ENCODE measurements at places on chromosomes 7 and 10. TPM values are rescaled to one million over a fixed set of nuclear protein-coding genes. Genes with fewer than 3 reads are reported as not detected.

DNA sequence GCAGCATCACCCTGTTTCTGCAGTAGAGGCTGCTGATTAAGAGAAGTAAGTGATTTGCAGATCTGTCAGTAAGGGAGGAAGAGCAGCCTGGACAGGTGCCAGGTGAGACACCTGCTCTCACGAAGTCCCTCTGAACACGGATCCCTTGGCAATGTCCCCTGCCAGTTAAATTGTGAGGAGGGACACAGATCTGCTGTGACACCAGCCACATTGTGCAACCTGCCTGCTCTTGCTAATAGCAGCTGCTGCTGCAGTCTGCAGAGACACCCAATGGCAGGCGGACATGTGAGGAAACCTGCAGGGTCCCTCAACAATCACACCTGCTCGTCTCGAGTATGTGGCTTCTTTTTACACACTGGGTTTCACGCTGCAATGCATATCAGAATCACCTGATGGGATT lies 31.9 kb downstream of the ANXA11 start:
- no peak for DNase-seq

DNA sequence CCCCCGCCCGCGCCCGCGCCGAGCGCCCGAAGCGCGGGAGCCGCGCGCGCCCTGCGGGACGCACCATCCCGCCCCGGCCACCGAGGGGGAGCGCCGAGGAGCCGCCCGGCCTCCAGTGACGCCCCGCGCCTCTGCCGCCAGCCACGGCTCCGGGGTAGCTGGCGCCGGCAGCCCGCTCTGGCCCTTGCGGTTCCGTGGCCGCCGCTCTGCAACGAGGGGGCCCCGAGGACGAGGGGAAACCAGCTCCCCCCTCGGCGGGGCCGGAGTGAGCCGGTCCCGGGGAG lies at the start of gene PAXIP1:
Gene PAXIP1, minus strand, starts transcription at position 33 of the 284 bp plus-strand sequence. CDS start 195 bp downstream, outside the sequence.
- no peak for DNase-seq

- DNase-seq = no peak
Measured at GRCh38 chr7:28054531-28055160, 125.9 kb downstream of the JAZF1 start.

DNA sequence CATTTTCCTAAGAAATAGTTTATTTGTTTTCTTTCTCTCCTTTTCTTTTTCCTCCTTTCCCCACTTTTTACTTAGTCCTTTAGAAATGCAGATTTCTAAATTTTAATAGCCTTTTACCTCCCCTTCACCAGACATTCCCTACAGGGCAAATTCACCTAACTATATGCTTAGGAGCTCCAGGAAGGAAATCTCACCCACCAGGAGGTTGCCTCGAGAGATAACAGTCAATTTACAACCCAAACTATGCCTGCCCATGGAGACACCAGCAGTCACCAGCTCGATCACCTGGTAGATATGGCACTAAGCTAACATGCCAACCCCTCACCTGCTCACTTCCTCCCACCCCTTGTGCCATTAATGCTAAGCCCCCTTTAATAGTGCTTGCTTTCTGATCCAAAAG lies 25.2 kb upstream of the CREB3L2 start:
- DNase-seq = no peak

TLL2 gene
- total RNA-seq = 0.11 TPM

DNA sequence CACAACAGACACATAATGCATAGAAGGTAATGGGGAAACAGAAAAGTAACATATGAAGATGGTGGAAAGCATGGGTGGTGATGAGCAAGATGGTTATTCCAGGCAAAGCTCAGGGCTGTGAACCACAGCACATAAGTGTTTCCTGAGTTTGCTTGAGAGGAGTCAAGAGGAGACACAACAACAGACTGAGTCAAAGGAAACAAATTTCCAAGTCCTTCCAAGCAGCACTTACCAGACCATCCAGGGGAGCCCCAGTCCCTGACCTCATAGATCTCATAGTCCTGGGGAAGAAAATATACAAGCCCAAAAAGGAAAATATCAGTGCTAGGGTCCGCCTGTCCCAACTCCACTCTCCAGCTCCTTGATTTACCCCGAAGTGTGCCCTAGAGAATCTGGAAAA lies 216.6 kb upstream of the FZD1 start:
- no peak for DNase-seq

FAM221A gene
- 0.51 TPM for total RNA-seq

RASA4B gene
- total RNA-seq = 1.1 TPM

DNA sequence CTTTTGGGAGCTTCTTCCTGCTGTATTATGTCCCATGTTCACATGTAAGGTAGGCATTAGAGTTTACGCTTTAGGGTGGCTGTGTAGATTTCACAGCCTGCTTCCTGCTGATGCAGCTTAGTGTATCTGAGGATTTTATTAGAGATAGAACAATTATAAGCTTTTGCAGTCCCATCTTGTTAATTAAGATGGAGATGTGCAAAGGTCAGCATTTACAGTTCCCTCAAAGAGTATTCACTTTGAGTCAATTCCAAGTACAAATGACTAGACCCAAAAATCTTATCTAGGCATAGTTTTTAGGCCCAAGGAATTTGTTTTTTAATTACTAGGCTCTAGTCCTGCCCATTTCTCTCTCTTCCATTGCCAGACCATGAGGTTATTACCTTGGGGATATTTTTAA lies 239.9 kb upstream of the PHF14 start:
- no peak for DNase-seq

DNA sequence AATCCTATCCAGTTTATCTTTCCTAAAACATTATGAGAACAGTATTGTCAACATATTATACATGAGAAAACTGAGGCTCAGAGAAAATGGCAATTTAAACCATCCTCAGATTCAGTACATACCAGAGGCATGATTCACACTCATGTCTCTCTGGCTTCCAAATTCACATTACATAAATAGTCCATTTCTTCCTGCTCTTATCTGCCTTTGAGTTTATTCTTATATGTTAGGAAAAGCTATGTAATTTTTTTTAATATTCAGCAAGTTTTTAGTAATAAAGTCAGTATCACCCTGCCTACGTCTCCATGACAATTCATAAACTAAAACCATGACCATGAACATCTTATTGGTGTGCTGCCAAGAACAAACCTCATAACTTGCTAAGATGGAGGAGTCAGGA lies 1260.2 kb upstream of the SORCS1 start:
- no peak for DNase-seq

RSPH10B gene
- total RNA-seq = not detected

- no peak for DNase-seq
Measured at GRCh38 chr10:120473593-120473992, 16.6 kb downstream of the PLPP4 start.

CYP3A7 gene
- not detected for total RNA-seq

DNA sequence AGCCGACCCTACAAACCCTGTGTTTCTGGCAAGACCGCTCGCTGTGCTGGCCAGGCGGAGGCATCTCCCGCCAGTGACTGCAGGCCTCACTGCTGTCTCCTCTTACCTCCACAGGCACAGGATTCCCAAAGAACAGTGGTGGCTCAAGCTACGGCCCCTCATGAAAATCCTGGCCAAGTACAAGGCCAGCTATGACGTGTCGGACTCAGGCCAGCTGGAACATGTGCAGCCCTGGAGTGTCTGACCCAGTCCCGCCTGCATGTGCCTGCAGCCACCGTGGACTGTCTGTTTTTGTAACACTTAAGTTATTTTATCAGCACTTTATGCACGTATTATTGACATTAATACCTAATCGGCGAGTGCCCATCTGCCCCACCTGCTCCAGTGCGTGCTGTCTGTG lies 36.2 kb downstream of the PITRM1 start:
- no peak for DNase-seq

- DNase-seq = no peak
Measured at GRCh38 chr10:31721096-31721495, 207.5 kb downstream of the ARHGAP12 start.

DNA sequence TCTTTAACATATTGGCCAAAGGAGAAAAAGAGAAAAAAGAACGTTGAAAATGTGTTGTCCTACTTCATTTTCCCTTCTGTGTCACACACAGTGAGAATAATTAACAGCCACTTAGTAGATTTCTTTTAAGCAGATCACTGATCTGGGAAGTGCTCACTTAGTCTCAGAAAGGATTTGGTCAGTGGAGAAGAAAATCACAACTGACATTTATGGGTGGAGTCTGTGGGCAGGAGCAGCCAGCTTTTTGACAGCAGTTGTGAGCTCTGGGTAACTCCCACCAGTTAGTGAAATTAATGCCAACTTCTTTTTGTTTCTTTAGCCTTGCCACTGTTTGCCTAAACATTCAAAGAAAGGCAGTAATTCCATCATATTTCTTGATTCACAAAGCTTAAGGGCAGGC lies 49.7 kb downstream of the CDK14 start:
- DNase-seq = no peak

DNA sequence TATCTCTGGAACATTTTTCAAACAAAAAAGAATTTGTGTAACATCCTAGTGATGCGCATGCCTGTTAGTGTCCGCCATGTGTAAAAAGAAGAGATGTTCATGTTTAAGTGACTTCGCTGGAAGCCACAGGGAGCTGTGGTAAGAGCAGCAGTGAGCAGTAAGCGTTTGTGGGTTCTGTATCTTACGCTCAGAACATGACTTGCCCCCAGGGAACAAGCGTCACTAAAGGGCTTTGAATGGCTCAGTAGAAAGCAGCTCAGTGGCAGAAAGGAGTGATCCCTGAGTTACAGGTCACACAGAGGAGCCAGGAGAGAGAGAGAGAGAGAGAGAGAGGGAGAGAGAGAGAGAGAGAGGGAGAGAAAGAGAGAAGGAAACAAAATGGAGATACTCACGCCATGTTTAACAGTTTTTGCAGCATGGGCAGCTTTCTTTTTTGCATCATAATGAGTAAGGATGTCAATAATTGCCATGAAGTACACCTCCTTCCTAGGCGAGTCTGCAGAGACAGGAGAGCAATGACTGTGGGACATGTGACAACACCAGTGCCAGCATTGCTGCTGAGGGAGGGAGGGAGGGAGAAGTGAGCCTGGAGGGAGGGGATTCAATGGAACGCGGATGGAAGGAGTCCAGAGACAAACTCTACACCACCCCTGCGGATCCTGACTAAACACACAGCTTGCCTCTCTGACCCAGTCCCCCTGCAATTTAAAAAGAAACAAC lies 174.6 kb downstream of the PIP4K2A start:
- no peak for DNase-seq

DNA sequence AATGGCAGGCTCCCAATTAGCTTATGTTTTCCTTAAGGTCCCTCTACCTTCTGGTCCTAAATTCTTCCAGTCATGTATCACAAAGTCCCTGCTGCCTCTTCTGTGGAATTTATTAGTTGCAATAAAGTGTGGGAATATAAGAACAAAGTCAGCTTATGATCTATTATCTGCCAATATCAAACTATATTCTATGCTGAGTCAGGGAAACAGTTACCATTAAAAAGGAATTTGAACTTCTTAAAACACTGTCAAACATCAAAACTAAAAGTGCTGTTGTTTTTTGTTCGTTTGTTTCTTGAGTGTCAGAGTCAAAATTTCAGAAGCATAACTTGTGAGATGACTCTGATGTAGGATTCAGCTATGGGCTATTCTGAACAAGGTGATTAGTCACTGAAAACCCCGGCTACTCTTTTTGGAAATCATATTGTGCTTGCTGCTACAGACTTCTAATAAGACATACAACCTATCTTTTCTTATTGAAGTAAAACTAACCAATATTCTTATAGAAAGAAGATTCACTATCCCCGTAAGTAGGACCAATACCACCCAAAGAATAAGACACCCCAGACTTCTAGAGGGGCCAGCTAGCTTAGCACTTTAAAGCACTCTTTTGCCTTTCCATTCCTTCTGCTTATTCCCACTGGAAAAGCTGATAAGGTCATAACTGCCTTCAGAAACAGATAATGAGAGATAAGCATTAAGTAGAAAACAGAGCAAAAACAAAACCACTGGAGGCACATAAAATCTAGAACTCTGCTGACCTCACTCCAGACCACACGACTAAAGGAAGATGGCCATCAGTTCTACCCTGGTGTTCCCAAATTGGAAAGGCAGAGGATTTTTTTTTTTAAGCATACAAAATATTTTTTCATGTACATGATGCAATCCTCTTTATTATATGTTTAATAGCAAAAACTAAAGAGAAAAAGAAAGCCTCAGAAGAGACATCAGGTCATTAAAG lies 370.6 kb downstream of the PARD3 start:
- DNase-seq = no peak

DNA sequence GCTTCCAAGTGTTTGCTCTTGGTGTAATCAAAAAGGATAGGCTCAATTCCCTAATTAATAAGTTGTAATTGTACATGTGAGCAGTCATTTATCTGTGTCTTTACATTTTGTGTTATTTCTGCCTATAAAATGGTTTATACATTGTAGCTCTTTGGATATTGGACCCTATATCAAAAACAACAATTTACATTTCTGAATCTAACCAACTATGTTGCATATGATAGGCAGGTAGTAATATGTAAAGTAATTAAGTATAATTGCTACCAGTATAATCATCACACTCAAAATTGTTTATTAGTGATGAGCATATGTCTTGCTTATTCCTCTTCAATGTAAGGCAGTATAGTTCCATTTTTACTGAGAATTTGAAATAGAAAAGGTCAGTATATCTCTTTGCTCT lies 13.8 kb downstream of the AKR1C1 start:
- no peak for DNase-seq

- DNase-seq = no peak
Measured at GRCh38 chr10:120593693-120594092, 136.7 kb downstream of the PLPP4 start.

GRCh38 chr10:79385804-79386531 lies 38.7 kb downstream of the PPIF start:
- no peak for DNase-seq

DNA sequence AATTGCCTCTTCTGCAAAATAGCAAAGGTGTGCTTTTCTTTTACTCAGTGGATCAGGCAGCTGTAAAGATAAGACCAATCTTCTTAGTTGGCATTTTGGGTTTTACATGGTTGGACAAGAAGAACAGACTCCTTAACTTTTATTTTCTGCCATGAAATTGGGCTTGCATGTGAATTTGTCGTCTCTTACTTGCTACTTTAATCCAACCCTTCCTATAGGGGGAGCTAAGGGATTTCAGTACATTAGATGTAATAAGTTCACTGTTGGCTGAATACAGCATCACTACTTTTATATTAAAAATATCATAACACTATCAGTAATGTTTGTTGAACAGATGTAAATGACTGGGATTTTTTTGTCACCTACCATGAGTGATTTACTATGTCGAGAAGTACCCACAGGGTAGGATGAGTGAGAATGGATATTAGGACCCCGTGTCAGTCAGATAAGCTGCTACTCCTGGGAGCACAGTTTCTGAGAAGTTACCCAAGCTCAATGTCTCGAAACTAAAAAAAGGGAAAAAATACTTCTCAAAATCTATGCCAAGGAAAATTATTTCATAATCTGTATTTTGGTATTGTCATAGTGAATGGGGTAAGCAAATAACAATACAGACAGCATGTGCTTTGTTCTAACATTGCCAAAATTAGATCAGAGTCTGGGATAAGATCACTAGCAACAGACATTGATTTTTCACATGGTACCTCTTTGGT lies 127.4 kb upstream of the AGR3 start:
- DNase-seq = peak; percentile 77

TDRD1 gene
- total RNA-seq = not detected

DNA sequence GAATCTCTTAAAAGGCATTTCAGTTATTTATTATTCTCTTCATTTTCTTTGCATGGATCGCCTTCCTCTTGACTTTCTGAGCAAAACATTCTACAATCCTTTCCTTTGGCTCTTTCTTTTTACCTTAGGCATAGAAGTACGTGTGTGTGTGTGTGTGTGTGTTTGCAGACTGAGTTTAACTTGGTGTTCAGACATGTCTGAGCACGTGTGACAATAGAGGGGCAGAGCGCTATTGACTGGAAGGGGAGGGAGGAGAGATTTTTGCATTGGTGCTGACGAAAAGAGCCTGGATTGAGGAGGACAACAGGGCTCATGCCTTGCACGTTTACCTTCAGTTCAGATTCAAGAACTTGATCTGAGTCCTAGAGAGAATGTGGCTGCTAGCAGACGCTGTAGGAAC lies 129.8 kb downstream of the SEC23IP start:
- DNase-seq = no peak

- no peak for DNase-seq
Measured at GRCh38 chr10:81248886-81249285, 626.1 kb upstream of the NRG3 start.

GPNMB gene
- 1,248 TPM for total RNA-seq
